ENCODE measurements at places on chromosomes 1 and 21. TPM values are rescaled to one million over a fixed set of nuclear protein-coding genes. Genes with fewer than 3 reads are reported as not detected.
A peak's percentile ranks its signal among the peaks of the same experiment; 100 is the strongest.

- no peak for DNase-seq
These were observed 1.6 kb upstream of the S1PR1 start for GRCh38 chr1:101235216-101235695.

GRCh38 chr1:211842518-211842917 lies 12.0 kb upstream of the LPGAT1 start:
- DNase-seq, result no peak

KCNA2 gene
- 0.74 TPM for polyA plus RNA-seq

LORICRIN gene
- not detected for polyA plus RNA-seq

GRCh38 chr1:201641524-201642253 lies 102.8 kb downstream of the NAV1 start:
- DNase-seq, result no peak

DNA sequence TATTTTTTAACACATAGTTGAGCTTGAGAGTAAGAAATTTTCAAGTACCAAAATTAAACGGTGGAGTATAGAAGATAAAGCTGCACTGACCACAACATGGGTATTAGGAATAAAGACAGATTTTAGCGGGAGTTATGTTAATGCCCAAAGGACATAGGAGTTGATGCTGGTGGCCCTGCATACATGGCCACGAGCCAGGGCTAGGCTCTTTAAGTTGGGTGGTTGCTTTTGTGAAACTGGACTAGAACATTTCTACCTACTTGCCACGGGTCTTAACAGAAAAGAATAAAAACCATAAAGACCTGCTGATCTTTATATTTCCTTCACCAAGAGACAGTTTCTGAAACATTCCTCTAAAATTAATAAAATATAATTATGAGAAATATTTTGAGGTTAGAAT lies 14.9 kb downstream of the EDEM3 start:
- no peak for DNase-seq

GRCh38 chr1:84851839-84852238 lies 41.2 kb downstream of the LPAR3 start:
- peak; percentile 73 for DNase-seq

- peak; percentile 59 for DNase-seq
These were observed 17.5 kb upstream of the PDIK1L start for GRCh38 chr1:26094076-26094669.

KRTAP12-2 gene
- polyA plus RNA-seq, result not detected

DNA sequence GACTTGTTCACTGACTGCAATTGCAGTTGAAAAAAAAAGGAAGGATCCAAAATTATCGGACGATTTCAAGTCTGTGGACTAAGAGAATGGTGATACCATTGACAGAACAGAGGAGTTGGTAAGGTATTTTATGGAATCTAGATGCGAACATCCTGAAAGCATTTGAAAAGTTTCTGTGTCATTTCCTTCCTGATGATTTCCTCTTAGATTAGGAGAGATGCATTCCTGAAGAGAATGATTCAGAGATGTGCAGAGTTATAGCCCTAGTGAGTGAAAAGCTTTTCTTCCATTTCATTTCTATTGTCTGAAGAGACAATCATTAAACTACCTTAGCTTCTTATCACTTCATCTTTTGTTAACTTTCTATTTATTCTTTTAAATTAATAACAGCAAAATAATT lies 200.0 kb downstream of the KCNK2 start:
- DNase-seq, result no peak

GRCh38 chr1:218584418-218585155 lies 239.5 kb downstream of the TGFB2 start:
- no peak for DNase-seq

DNA sequence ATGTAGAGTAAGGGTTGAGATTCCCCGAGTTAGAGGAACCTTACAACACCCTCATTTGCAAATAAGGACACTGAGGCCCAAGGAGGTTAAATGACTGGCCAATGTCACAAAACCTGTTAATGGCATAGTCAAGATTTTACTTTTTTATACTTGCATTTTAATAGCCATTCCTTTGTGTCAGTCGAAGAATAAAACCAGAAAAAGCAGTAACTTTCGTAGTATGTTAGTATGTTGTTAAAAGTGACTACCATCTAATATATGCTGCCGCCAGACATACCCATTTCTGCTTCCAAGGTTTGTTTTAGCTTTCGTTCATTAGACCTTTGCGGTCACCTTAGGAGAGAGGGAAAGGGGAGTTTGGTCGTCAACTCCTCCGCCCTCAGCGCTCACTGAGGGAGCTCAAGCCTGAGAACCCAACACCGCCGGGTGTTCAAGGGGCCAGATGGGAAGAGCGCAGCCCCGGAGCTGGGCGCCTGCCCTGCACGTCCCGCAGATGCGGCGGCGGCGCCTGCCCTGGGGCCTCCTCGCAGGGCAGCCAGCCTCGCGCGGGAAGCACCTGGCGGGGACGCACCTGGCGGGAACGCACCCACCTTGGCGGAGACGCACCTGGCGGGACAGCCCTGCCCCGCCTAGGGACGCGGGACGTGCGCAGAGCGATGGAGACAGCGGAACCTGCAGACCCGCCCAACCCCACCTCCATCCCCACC lies 466 bp downstream of the VPS26C start:
- peak; percentile 52 for DNase-seq

GRCh38 chr1:153231785-153232184 lies 14.4 kb downstream of the PRR9 start:
- no peak for DNase-seq

SLC22A15 gene
- 1.2 TPM for polyA plus RNA-seq
